ENCODE measurements at places on chromosomes 2 and 18.

DNA sequence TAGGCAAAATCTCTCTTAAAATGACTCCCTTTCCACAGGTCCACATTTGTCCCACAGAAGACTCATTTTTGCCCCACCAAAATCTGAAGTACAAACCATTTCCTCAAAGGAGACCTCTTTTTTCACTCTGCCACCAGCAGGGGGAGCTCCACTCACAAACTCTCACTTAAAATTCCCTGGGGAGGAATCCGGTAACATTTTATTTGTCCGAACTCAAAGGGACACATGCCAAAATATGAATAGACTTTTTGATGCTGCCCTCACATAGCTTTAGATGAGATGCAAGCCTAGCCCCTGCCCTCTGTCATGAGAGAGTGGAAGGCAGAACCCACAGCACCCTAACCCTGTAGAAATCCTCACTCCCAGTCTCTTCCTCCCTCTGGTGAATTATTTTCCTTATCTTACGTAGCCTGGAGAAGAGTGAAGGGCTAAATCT is 57.1 kb downstream of the RMDN2 start:
- DNase-seq = peak; percentile 32

DNA sequence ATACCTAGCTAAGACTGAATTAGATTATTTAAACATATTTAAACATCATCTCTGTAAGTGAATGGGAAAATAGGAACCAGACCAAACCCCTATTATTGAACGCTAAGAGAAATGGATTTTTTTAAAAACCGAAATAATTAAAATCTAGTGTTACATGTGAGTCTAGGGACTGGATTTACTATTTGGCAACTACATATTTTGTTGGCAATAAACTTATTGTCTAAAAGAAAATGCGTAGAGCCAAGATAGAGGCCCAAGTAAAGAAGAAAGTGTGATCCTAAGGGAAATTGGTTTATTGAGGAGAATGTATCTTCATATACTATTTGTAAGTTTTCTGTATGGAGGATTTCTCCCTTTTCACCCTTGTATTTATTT is 105.6 kb downstream of the LTBP1 start:
- DNase-seq = no peak

- DNase-seq = no peak
These were observed 274.9 kb downstream of the CLIP4 start for GRCh38 chr2:29390136-29390535.

- no peak for DNase-seq
These were observed 98.6 kb downstream of the RAB3GAP1 start for GRCh38 chr2:135150725-135151124.

- no peak for DNase-seq
These were observed 50.5 kb downstream of the SNED1 start for GRCh38 chr2:241048949-241049343.

DNA sequence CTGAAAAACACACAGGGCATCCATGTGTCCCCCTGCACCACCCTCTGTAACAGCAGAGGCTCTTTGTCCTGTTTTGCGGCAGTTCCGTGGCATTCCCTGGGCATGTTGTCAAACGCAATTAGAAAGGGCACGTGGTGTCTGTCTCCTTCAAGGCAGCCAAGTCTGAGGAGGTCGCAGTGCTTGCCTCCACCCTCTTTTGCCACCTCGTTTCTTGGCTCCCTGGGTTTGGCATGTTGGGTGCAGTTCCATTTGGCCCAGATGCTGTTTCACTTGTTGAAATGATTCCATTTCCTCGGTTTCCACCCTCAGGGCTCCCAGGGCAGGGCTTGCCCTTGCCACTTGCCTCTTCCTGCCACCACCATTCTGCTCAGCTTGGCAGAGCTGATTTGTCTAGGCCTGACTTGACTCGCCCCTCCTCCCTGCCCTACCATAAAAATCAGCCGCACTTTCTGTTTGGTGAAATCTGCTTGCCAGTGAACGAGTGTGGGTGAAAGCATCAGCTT is 12.4 kb downstream of the CCL20 start:
- DNase-seq = no peak

GRCh38 chr2:46248171-46248570 is 49.0 kb upstream of the EPAS1 start:
- DNase-seq = no peak

DNA sequence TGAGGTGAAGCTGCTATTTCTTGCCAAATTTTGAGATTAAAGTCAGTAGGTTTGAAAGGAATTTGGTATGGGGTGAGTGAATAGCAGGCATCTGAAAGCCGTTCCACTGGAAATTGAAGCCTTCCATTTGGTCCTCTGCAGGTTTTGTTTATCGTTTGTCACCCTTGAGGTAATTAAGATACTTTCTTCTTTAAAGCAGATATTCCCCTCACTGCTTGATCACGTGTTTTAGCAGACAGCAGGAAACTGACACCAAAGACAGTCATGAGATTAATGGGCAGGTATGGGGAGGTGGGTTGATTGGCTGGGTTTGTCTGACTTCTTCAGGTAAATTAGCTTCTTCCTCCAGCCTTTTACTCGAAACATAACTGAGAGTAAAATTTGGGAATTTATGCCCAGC is 10.7 kb downstream of the LPIN1 start:
- no peak for DNase-seq

- no peak for DNase-seq
These were observed 174.7 kb downstream of the WDR7 start for GRCh38 chr18:56825878-56826277.

DNA sequence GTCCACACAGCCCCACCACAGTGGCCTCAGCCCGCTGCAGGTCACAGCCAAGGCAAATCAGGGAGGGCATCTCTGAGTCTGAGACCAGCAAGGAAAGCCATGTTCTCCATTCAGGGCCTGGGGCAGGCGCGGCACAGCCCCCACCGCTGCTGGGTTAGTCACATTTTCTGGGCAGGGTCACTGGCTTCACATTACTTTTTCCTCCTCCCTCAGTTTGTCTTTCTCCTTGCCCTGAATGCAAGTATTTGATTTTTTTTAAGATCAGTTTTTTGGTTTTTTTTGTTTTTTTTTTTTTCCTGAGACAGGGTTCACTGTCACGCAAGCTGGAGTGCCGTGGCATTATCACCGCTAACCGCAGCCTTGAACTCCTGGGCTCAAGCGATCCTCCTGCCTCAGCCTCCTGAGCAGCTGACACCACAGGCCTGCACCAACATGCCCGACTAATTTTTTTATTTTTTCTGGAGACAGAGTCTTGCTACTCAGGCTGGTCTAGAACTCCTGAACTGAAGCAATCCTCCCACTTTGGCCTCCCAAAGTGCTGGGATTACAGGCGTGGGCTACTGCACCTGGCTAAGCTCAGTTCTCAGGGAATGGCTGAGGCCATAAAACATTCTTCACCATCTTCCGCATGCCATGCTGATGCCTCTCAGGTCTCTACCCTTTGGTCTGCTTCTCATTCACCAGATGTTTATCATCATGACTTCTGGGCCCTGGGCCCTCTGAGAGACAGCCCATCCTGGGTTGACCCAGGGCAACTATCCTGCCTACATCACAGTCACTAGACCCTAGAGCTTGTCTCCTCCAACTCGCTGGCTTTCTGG is 628 bp upstream of the CAPG start:
- peak; percentile 93 for DNase-seq

GRCh38 chr18:12703096-12703567 is 290 bp downstream of the PSMG2 start:
- no peak for DNase-seq

DNA sequence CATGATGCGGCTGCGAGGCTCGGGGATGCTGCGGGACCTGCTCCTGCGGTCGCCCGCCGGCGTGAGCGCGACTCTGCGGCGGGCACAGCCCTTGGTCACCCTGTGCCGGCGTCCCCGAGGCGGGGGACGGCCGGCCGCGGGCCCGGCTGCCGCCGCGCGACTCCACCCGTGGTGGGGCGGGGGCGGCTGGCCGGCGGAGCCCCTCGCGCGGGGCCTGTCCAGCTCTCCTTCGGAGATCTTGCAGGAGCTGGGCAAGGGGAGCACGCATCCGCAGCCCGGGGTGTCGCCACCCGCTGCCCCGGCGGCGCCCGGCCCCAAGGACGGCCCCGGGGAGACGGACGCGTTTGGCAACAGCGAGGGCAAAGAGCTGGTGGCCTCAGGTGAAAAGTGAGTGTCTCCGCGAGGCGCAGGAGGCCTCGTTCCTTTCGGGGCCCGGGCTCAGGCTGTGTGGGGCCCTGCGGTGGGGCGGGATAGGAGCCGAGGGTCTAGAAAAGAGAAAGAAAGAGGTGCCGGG is 520 bp downstream of the GLS start:
- no peak for DNase-seq

DNA sequence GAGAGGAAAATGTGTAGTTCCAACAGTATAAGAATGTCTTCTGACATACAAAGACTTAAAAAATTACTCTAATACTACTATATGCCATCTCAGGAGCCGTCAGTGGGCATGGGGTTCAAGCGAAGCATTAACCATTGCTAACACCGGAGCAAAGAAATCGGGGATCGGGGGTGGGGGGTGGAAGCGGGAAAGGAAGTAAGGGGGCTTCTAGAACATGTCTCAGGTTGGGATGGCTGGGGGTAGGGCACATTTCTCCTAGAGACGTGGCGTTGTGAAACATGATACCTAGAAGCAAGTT is 702 bp downstream of the LMAN1 start:
- no peak for DNase-seq

GRCh38 chr2:237733677-237734300 is 64.8 kb upstream of the RBM44 start:
- DNase-seq = peak; percentile 6

GRCh38 chr18:63149302-63149587 is 170.3 kb downstream of the BCL2 start:
- no peak for DNase-seq

GRCh38 chr2:127220102-127220767 is at the start of gene CYP27C1:
Gene CYP27C1 (minus strand): TSS chr2:127220299. CDS start chr2:127220270, 29 bp downstream.
- no peak for DNase-seq

GRCh38 chr2:56508662-56509061 is 324.9 kb downstream of the CCDC85A start:
- DNase-seq = no peak

- DNase-seq = no peak
These were observed 15.4 kb downstream of the IL1B start for GRCh38 chr2:112821142-112821541.

DNA sequence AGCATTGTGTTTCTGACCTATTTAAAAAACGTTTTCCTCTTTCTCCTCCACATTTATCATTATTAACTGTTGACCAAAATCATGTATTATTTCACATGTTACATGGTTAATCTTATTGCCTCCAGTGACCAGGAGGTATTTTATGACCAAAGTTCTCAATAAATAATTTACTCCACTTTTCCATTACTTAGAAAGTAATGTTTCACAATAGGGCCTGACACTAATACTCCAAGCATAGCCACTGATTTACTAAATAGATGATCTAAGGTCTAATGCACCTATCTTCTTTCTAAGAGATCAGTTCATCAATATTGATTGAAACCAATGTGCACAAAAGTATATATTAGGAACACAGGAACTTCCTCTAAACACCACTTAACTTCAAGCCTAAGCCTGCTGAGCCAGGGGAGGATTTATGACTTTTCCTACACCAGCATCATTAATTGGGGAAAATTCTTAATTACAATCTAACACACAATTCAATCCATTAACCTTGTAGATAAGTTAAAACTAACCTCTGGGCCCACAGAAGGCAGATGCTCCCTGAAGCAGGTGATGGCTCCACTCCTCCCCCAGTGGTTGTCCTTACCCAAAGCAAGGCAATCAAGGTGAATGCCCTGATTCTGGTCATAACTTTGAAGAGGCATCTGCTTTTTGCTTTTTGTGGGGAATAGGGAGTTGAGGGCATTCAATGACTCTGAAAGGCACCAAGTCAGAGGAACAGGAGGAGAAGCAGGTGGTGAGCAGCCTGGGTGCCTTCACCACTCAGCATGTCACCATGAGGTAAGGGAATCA is 33.9 kb downstream of the RBMS1 start:
- DNase-seq = no peak

- no peak for DNase-seq
These were observed 77.7 kb downstream of the TGOLN2 start for GRCh38 chr2:85250045-85250444.

DNA sequence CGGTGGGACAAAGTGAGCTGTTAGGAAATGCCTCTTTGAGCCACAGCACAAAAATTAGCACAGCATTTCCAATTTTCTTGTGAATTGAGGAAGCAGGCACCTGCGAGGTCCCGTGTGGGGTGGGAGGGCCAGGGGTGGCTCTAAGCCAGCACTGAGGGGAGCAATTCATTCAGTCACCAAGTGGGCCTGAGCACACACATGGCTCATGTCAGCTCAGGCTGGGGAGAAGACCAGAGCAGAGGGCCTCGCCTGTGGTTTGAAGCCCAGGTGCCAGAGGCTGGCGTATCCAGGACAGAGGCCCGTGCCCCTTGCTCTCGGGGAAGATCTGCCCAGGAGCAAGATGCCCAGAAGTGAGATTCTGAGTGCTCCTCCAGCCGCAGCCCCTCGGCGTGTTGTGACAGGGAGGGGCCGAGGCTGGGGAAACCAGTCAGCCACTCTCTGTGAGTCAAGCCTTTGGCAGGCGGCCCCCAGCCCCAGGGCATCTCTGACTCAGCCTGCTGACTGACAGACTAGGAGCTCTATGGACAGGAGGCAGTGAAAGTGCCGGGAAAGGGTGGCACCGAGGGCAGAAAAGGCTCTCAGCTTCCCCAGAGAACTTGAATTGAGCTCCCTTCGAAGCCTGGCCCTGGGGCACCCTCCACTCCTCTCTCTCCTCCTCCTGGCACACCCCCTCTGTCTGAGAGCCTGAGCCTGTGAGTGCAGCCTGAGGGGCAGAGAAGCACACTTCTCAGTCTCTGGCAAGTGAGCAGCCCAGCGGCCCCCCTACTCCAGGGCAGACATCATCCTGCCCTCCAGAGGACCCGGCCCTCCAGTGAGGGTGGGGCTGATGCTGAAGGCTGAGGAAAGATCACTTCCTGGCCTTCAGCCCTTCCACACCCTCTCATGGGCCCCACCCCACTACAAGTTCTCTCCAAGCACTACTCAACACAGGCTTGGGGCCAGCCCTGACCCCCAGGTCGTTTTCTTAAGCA is 32.3 kb downstream of the CYP26B1 start:
- peak; percentile 95 for DNase-seq

All from trophoblast cell (in vitro differentiated cells and primary cell).